ENCODE measurements at places on chromosomes 6 and 20.

DNA sequence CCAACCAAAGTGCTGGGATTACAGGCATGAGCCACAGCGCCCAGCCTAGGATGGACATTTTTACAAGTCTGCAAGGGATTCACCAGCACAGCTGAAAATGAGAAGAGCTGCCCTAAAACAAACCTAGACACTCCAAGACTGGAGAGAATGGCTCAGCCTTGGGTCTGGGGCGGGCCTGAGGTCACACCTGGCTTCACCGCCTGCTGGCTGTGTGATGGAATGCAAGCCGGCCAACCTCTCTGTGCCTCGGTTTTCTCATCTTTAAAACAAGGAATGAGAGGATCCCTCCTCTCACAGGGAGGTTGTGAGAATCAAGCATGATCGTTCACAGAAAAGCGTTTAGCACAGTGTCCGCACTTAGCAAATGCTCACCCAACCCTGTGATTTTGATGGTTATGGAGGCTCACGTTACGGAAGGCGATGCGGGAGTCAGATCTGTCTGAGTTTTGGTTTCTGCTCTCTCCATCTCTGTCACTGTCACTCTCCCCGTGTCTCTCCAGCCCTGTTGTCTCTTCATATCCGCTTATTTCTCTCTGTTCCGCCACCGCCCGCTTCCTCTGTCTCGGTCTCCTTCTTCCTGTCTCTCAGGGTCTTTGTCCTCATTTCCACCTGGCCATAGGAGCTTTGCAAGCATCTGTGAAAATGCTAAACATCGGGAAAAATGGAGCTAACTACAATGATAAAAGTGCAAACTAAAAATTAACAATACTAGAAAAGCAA, 47.6 kb downstream of the CEBPB start:
- DNase-seq: no peak

DNA sequence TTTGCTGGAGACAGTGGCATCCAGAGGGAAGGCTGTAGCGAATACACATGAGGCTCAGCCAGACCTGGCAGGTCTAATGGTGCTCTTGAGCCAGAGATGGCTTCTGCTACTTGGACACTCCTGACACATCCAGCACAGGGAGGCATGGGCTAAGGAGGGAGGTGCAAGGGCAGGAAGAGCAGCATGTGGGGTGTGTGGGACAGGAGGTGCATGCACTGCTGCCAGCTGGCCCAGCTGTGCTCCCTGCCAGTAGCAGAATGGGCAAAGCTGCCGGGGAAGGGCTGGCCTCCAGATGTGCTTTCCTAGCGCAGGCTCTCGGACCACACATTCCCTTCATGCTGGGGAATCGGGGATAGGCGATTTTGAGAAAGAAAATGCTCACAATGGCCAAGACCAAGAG, 309.2 kb downstream of the CDC5L start:
- DNase-seq: no peak

DNA sequence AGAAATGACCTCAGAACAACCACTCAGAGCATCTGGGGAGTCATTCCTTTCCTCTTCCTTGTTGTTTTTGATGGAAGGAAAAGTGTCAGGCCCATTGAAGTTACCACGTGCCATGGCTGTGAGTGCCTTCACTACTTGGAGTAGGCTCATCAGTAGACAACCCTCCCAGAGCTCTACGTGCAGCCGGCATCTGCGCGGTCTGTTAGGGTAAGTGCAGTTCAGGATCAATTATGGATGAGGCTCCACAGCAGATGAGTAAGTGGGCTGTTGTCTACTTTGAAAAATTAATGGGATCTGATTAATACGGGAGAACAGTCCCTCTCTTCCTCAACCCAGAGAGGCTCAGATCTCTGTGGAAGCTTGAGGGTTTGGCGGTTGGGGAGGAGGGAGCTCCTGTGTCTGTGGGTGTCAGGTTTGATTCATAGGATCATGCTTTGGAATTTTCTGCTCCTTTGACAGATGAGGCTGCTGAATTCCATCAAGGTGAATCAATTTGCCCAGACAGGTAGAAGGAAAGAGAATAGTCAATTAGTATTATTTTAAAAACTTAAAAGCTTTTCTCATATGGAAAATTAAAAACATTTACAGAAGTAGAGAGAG, 93.8 kb upstream of the TOX2 start:
- DNase-seq: peak; percentile 60

GRCh38 chr6:79170431-79170830, 64.1 kb downstream of the HMGN3 start:
- no peak for DNase-seq

- DNase-seq: no peak
Observed at GRCh38 chr6:106716966-106717365, 87.6 kb downstream of the QRSL1 start.

Data from mesenteric fat pad (tissue), 1 donor.